ENCODE measurements at places on chromosomes 1 and 21. TPM values are rescaled to one million over a fixed set of nuclear protein-coding genes. Genes with fewer than 3 reads are reported as not detected.
A peak's percentile ranks its signal among the peaks of the same experiment; 100 is the strongest.

GPR25 gene
- not detected for total RNA-seq

ANGEL2 gene
- total RNA-seq: 54.0 TPM

HPCAL4 gene
- not detected for total RNA-seq

HUNK gene
- total RNA-seq: 3.7 TPM

LRRC71 gene
- 3.7 TPM for total RNA-seq

- DNase-seq: no peak
Measured at GRCh38 chr1:198564716-198565115, 24.2 kb upstream of the ATP6V1G3 start.

- DNase-seq: no peak
Measured at GRCh38 chr1:60563777-60564535, 490.4 kb upstream of the C1orf87 start.

- DNase-seq: no peak
Measured at GRCh38 chr1:31588751-31589515, 12.6 kb downstream of the TINAGL1 start.

DNA sequence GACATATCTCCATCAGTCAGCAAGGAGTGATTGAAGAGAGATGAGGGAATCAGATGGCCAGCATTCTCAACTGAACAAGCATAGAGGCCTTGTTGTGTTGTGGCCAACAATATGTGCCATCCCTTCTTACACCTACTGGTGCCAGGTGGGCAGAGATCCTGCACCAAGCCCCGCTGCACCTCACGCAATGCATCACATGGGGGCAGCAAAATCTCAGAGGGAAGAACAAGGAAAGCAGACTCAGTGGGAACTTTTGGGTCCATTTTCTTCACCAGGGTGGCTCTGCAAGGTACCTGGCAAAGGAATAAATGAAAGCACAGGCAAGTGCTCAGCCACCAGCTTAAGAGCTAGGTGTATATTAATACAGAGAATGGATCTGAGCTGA, 33.2 kb downstream of the HSD3B2 start:
- no peak for DNase-seq

- DNase-seq: no peak
Measured at GRCh38 chr1:235045034-235045690, 83.5 kb downstream of the TOMM20 start.

DNA sequence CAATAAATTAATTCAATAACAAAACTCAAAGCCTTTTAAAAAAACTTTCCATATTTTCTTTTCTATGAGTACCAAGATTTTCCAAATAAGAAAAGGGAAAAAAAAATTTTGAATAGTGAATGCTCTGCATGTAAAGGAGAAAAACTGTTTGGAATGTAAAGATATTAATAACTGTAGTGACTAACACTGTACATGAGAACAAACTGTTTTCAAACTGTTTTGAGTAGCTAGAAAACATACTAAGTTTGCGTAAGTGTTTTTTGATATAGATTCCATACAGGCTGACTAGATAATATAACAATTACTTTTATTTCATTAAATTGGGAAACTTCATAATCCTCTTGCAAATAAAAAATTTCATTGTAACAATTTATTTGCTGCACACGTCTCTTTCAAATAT, 150.5 kb downstream of the DPYD start:
- DNase-seq: no peak

DNA sequence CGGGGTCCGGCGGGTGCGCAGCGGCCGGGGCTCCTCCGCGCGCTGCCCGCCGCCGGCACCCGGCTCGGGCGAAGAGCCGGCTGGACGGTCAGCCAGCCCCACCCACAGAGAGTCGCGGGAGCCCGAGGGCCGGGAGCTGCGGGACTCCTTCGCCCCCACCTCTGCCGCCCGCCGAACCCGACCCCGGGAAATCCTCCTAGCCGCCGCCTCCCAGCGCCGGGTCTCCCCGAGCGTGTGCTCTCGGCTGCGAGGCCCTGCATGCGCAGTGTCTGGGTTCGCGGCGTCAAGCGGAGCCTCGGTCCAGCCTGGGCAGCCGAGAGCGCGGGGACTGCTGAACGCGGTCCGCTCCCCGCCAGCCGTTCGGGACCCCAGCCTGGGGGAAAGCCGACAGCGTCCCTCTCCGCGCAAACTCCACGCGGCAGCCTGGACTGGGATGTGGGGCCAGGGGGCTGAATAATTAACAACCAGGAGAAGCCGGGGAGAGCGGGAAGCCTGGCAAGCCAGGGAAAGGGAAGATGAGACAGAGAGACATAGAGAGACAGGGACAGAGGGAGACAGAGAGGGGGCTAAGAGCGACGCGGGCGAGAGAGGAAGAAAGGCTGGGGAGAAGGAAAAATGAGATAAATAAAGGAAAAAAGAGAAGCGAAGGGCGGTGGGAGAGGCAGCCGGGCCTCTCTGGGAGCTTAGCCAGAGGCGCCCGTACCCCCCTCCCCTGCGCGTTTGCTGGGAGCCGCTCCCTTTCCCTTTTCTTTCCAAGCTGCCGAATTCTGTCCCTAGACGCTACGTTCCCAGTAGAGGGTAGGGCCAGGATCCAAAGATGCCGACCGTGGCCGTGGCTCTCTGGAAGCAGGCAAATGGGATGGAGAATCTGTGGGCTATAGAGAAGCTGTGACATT, 64.2 kb downstream of the MEF2D start:
- no peak for DNase-seq

DNA sequence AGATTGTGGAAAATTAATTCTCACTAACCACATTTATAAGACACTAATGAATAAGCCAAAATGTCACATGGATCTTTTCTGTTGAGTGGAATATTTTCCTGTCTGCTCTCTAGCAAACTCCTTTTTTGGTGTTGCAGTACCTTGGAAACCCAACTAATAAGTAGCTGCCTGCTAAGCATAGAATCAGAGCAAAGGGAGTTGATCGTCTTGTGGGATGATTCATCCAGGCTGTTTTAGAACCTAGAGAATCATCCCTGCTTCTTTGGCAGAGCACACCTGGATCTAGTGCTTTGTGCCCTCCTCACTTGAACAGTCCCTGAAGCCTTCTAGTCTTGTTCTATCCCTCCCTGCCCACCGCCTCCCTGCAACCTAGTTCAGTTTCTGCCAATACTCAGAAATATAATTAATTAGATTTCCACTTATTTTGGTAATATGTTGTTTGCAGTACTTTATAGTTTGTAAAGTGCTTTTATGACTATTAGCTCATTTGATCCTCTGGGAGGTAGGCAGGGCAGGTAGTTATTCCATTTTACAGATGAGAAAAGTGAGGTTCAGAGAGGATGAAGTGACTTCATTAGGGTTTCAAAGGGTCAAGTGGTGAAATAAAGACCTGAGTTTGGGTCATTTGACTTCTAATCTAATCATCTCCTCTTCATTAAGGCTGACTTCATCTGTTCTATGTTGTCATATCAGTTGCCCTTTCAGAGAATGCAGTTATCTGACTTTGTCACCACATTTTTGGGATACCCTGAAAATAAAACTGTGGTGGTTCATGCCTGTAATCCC, 2.5 kb downstream of the AGO4 start:
- no peak for DNase-seq

DNA sequence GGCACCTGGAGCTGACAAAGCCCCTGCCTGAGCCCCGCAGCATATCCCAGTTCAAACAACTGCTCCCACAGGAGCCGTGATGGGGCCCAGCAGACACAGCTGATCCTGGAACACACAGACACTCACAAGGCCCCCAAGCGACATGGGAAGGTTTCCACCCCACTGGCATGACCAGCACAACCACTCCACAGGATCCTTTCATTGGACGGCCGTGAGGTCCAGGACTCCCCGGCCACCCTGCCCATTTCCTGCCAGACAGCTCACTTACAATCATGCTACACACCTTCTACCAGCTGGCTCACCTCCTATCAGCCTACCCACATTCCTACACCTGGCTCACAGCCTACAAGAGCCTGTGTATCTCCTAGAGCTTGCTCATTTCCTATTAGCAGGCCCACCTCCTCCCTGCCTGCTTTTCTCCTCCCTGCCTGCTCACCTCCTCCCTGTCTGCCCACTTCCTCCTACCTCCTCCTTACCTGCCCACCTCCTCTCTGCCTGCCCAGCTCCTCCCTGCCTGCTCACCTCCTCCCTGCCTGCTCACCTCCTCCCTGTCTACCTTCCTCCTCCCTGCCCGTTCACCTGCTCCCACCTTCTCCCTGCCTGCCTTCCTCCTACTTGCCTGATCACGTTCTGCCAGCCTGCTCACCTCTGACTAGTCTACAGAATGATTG, 73.9 kb downstream of the MATN1 start:
- DNase-seq: no peak

- peak; percentile 34 for DNase-seq
Measured at GRCh38 chr1:85427331-85427730, 37.6 kb downstream of the DDAH1 start.

GRCh38 chr1:156356875-156357534, 12.0 kb upstream of the RHBG start:
- peak; percentile 51 for DNase-seq
